ENCODE measurements at places on chromosomes 11 and 22. TPM values are rescaled to one million over a fixed set of nuclear protein-coding genes. Genes with fewer than 3 reads are reported as not detected.
A peak's percentile ranks its signal among the peaks of the same experiment; 100 is the strongest.

- peak; percentile 33 for DNase-seq
Observed at GRCh38 chr11:103806130-103806895, 230.1 kb upstream of the DDI1 start.

DNA sequence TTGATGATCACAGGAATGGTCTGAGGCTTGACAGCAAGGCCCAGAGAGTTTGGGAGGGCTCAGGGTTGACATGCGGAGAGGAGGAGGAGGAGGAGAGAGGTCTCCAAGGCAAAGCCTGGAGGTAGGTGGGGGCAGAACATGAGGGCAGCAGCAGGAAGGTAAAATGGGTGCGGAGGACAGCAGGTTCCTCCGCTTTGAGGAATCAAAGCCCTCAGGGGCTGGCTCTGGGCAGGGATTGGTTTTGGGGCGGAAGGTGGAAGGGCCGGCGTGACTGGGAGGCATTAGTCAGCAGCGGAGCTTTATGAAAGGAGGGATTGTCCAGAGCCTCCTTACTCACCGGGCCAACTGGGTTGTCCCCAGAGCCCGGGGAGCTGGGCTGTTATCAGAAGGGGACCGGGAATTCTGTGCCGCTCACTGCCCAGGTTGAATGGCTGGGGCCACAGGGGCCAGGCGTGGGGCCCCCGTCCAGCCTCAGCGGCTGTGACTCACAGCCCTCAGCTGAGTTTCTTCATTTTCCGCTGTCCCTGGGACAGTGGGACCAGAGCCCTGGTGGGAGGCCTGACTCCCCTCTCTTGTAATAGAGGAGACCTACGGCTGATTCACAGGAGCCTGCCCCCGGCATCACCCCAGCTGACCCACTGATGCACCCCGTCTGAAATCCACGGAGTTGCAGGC, 36.2 kb downstream of the LIF start:
- no peak for DNase-seq

DNA sequence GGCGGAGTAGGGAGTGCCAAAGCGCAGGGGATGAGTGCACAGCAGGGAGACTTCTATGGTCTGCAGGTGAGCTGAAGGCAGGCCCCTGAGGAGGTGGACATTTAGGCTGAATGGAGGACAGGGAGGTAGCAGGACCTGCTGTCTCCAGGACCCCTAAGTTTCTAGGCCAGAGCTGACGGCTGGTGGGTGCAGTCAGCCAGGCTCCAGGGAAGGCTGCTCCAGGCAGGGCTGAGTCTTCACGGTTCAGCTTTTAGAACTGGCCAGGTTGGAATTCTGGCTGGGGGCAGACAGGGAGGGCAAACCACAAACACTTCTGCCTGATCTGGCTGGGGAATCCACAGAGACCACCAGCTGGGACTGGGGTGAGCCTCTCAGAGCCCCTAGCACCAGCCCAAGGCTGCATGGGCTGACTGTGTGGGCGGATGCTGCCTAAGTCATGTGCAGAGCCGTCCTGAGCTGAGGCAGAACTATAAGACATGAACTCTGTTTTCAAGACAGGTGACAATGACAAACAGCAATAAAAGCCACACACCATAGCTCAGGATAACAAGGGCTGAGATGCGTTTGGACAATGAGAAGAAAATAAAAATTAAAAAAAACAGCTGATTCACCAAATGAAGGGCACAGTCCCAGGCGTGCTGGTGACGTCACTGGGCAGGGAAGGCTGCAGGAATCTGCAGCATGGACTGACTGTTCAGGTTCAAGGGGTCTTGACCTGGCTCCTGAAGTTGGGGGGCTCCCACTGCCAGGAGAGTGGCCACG, 10.4 kb upstream of the MALAT1 start:
- no peak for DNase-seq

DNA sequence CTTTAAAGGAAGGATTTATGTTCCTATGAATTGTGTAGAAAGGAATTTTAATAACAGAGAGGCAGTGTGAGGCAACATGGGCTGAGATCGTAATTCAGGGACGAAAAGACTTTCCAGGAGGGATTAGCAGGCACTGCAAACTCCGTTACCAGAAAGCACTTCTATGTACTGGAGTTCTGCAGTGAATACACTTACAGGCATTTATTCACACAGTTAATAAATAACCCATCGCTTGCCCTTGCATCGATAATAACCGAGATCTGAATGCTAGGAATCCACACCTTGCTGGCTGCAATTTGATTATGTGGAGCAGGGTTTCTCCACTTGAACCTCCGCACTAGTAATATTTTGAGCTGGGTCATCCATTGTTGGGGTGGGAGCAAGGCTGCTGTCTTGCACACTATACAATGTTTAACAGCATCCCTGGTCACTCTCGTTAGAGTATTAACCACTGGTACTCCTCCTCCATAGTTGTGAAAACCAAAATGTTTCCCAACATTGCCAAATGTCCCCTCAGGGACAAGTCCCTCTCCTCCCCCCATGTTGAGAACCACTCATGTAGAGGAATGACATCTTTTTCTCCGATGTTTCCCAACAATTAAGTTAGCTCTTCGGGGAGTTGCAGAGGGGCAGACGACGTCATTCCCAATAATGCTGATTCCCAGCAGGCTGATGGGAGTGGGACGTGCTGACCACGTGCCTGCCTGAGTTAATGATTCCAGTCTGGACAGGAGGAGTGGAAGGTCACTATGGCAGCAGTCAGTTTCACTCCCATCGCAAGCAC, 99.5 kb downstream of the SNX19 start:
- no peak for DNase-seq

- peak; percentile 34 for DNase-seq
Observed at GRCh38 chr11:47552056-47552565, 821 bp downstream of the CELF1 start.

- DNase-seq: no peak
Observed at GRCh38 chr11:14027525-14027924, 65.0 kb downstream of the SPON1 start.

DNA sequence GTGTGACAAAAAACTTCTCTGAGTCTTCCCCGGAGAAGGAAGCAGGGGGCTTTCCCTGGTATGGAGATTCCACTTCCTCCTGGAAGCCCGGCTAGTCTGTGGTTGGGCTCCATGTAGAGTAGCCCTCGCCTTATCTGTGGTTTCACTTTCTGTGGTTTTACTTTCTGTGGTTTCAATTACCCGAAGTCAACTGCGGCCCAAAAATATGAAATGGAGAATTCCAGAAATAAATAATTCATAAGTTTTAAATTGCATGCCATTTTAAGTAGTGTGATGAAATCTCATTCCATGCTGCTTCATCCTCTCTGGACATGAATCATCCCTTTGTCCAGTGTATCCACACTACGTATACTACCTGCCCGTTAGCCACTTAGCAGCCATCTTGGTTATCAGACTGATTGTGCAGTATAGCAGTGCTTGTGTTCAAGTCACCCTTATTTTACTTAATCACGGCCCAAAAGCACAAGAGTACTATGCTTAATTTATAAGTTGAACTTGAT, 275.0 kb upstream of the SESN3 start:
- no peak for DNase-seq

DNA sequence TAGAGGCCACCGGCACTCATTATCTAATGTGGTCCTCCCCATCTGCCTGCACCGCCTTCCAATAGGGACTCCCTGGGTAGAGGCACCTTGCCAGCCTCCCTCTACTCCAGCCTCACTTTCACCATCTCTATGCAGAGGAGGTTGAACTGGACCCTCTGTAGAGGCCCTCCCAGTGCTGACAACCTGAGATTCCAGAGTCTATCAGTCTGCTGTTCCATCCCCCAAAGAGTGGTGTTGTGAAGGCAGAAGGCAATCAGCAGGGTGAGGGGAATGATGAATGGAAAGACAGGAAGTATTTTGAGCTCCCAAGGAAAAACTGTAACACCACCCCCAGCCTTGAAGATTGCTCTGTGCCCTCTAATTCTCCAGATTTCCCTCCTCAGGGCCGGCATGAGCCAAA, 77.9 kb downstream of the THAP12 start:
- DNase-seq: no peak

DNA sequence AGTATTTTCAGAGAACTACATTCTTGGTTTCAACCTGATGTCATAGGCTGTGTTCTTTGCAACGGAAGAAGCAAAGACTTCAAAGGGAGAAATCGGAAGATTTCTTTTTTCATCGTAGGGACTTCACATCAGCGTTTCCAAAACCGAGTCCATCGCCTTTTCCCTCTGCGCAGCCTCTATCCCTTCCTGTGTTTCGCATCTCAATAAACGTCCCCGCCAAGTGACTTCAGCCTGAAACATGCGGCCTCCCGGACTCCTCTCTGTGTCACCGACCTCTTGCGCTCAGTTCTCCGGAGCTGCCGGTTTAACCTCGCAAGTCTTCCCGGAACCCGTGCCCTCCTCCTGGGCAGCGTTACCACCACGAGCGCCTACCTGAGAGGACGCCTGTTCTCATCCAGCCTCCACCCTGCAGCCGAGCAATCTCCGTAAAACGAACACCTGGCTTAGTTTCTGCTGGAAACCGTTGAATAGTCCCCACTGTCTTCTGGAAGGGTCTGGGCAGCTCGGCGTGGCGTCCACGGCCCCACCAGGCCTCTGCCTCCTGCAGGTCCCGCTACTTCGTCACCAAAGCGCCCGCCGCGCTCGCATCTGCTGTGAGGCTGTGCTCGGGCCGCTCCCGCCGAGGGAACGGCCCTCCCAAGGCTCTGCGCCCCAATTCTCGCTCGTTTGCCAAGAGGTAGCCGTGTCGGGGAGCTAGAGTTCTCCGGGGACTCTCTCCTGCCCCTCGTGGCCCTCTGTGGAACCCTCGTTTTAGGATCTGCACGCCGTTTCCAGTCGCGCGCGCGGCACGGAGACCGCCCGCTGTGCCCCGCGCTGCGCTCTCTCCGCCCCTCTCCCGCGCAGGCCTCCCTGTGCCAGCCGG, at the start of gene GLB1L3:
Gene GLB1L3 (plus strand): TSS at position 846 of the 862 bp plus-strand sequence. CDS start 362 bp downstream, outside the sequence.
- DNase-seq: peak; percentile 53

GRCh38 chr11:62547691-62548281, 1.2 kb upstream of the AHNAK start:
- peak; percentile 24 for DNase-seq

OR5AL1 gene
- total RNA-seq: not detected
